ENCODE measurements at places on chromosomes 3 and 15.

DNA sequence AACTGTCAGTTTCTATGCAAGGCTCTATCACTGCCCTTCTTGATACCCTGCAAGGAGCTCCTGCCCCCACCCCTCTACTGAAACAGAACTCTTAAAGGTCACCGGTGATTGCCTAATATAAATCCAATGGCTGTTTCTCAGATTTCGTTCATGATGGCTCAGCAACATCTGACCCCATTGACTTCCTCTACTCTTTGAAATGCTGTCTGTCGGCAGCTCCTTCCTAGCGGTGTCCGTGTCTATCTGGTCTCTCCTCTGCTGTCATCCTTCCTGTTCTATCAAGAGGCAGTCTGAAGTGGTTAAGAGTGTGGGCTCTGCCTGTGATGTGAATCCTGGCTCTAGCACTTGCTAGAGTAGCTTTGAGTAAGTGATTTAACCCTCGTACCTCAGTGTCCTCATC lies 5.5 kb downstream of the TMEM266 start:
- no peak for DNase-seq

DNA sequence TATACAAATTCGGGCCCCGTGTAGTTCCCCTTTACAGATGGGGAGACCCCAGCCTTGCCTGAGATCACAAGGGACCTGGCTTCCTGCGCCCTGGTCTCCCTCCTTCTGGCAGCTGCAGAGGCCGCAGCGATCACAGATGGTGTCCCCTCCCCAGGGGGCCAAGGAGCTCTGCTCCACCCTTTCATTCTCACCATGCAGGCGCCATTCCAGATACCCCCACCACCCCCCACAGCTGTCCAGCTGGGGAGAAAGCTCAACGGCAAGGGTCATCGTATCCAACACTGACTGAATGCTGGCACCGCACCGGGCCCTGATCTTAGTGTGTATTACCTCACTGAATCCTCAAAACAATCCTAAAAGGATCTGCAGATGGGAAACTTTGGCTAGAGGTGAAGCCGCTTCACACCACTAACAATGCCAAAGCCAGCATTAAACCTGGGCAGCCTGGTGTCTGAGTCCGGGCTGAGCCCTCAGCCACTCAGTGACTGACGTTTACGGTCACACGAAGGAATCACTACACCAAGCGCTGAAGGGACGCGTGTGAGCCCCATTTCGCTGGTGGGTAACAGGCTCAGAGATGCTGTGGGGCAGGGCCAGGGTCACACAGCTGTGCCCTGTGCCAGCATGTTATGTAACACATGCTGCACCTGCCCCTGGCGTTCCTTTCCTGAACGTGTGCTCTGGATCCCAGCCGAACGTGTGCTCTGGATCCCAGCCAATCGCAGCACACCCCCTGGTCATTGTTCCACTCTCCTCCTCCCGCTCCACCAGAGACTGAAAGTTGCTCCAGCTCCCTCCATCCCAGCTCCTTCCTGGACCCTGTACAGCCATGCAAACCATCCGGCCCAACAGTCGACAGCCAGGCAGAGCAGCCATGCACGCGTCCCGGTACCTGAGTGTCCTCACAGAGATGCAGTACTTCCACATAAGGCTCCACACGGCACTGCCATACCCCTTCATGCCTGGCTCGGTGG lies 51.8 kb downstream of the IQSEC1 start:
- DNase-seq, result no peak

DNA sequence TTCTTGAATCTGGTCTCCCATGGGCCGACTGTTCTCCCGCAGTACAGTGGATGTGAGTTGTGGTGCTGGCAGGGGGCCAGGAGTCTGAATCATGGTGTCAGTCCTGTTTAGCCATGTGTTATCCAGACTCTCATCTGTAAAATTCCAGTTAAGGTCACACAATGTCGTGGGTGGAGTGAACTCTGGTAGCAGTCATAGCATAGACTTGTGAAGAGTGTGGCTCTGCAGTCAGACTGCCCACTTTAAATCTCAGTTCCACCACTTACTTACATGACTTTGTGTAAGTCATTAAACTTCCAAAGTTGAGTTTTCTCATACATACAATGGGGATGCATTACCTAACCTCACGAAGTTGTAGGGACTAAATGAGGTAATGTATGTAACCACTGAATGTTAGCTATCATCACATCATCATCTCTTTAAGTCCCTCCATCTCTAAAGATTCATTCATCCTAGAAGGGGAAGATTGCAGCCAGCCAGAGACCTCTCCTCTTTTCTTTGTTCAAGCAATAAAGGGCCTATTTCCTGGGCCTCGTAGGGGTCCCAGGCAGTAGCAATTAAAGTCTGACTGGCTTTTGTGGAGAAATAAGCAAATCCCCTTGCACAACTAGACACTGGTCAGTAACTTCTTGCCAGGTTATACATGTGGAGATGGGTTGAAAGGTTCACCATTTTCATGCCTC lies 93.9 kb downstream of the PCCB start:
- DNase-seq, result peak; percentile 22

DNA sequence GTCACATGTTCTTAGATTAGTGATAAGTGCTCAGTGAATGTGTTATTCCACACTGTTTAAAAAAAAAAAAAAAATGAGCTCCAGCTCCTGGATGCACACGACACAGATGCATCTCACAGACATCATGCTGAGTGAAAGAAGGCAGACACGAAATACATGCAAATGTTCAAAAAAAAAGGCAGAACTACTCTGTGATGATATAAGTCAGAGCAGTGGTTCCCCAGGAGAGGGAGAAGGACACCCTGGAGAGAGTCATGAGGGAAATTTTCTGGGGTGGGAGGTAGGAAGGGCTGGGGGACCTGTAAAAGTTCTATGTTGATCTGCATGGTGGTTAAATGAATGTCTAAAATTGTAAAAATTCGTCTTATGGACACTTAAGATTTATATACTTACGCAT lies 4.3 kb downstream of the CSRNP1 start:
- no peak for DNase-seq

- no peak for DNase-seq
These were observed 54.7 kb downstream of the GJD2 start for GRCh38 chr15:34699968-34700640.

GRCh38 chr15:45641999-45642932 lies 7.4 kb downstream of the SQOR start:
- no peak for DNase-seq

DNA sequence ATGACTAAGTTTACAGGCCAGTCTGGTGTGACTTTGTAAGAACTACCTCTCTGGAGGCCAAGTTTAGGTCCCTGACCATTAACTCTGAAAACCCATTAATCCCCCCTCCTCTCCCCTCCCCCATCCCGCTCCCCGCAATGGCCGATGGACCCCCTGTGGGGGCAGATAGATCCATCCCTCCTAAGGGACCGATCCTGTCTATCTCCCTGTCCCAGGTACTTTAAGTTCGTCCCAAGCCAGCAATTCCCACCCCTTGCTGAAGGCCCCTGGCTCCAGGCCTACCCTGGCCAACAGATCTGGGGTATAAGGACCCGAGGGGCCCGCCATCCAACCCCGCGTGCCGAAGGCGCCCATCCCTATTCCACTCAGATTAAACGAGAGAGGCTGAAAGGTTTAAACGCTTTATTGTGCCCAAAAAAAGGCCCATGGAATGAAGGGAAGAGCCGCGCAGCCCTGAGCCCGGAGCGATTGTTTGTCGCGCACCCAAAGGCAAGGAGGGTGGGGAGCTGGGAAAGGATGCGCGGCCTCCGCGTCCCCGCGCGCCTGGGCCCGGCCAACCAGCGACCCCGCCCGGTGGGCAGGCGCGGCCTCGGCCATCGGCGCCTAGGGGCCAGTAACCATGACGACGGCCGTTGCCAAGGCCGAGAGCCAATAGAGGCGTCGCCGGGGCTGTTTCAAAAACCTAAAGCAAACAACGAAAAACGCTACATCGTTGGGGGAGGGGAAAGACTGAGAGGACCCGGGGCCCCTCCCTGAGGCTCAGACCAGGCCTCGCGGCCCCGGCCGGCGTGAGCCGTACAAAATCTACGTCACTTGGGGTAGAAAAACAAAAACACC lies 35.9 kb downstream of the HMCES start:
- peak; percentile 66 for DNase-seq

GRCh38 chr3:41265011-41265545 lies 65.8 kb downstream of the CTNNB1 start:
- DNase-seq, result no peak

DNA sequence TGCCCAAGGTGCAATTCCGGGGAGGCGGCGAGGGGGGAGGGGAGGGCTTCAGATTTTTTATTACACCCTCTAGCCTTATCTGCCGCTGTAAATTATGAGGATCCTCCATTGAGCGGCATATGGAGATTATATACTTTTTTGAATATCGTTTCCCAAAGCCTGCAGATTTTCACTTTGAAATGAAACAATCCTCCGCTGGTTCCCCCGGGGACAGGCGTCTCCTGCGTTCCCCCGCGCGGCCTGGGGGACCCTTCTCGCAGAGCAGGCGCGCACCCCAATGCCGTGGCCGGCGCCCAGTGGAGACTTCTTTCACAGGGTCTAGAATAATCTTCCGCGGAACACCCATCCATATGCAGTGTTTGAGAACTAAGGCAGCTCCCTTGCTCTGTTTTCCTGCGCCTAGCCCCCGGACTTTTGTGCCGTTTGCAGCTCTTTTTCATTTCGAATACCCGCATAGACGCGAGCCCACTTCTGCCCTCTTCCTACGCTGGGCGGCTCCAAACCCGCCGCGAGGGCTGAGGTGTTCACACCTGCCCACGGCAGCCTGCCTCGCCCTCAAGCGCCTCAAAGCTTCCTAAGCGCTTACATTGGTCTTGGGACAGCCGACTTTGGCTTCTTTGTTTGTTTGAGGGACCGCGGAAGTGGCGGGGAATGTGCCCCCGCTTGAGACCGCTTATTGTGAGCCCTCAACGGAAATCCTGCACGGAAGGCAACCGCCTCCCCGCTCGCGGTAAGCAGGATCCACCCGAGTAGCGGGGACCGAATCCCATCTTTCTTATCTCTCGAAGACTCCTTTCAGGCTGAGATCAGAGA lies 7.5 kb downstream of the SOX14 start:
- no peak for DNase-seq

DNA sequence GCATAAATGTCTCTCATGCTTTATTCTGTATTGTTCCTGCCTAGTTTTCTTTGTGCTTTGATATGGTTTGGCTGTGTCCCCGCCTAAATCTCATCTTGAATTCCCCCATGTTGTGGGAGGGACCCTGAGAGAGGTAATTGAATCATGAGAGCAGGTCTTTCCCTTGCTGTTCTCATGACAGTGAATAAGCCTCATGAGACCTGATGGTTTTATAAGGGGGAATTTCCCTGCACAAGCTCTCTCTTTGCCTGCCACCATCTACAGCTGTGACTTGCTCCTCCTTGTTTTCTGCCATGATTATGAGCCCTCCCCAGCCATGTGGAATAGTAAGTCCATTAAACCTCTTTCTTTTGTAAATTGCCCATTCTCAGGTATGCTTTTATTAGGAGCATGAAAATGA lies 1596.6 kb downstream of the SI start:
- no peak for DNase-seq

- DNase-seq, result no peak
These were observed 76.3 kb upstream of the ARHGEF3 start for GRCh38 chr3:56878074-56878473.

- DNase-seq, result peak; percentile 81
These were observed at the start of gene BSN for GRCh38 chr3:49553692-49554632. BSN (plus strand) TSS chr3:49554477; CDS start chr3:49554603, 126 bp downstream.

DNA sequence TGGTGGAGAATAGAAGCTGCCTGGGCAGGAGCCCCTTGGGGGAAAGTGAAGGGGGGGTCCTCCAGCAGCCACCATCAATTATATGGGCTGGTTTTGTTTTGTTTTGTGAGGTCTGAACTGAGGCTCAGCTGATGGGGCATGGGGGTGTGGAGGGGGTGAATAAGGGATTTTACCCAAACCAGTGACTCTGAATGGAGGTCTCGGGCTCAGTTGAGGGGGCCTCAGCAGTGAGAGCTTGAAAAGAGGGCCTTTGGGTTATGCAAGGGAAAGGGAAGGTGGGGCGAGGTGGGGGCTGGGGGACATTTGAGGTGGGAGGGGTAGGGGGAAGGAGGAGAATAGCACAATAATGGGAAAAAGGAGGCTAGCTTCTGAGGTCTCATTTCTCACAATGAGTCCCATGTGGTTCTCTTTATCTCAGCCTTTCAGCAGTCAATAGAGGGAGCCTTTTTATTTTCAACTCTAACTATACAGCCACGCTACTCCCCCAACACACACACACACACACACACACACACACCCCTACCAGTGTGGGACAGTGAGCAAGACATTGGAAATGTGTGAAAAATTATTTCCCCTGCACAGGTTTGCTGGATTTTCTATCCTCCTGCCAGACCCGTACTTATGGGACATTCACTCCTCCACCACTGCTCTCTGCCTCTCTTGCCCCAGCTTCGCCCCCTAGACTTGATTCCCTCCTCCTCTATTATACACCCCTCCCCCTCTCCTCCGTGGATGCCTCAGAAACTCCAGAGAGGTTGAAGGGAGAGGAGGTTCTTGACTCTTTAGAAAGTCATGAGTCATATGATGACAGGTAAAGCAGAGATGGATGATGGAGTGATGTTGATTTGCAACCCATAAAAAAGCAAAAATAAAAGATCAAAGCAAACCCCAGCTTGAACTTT lies 96.0 kb downstream of the GTPBP8 start:
- no peak for DNase-seq

DNA sequence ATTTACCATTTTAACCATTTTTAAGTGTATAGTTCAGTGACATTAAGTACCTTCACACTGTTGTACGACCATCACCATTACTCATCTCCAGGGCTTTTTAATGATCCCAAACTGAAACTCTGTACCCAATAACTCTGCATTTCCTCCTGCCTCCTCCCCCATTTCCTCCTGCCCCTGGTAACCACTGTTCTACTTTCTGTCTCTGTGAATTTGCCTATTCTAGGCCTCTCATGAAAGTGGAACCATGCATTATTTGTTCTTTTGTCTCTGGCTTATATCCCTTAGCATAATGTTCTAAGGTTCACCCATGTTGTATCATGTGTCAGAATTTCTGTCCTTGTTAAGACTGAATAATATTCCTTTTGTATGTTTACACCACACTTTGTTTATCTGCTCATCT lies 154.2 kb downstream of the MECOM start:
- no peak for DNase-seq

DNA sequence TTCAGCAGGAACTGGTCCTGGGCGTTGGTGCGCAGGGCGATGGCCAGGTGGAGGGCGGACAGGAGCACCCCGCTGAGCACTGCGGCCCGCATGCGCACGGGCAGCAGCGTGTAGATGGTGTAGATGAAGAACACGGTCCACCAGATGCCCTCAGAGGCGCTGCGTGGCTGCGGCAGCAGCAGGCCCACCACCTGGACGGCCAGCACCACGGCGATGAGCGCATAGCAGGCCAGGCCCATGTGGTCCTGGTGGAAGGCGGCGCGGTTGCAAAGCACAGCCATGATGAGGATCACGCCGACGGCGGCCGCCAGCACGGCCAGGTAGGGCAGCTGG lies 1.5 kb downstream of the ADCY5 start:
- no peak for DNase-seq

DNA sequence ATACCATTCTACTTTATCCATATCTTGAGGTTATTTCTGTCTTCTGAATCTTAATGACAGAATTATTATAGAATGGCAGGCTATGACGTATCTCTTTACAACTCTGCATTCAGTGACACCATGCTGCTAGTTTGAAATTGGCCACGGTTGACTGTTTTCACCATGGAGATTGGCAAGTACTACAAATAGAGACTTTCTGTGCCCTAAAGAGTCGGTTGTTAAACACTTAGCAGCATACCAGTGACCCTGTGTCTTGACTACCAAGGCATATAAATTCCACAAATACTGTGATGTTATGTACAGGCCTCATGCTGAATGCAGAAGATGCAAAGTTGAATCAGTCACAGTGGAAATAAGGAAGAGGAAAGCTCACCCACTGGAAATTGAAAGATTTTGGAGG lies 67.0 kb upstream of the CADPS start:
- DNase-seq, result no peak

Measured in amygdala (tissue), 56 donors.